Heart right ventricle (tissue), 16 donors: ENCODE measurements at places on chromosomes 13 and 19. TPM values are rescaled to one million over a fixed set of nuclear protein-coding genes. Genes with fewer than 3 reads are reported as not detected.

Gene NBEA
- 24.2 TPM for total RNA-seq

Gene SIRT6
- 12.1 TPM for total RNA-seq

- H3K27ac ChIP-seq = peak overlapping the region; percentile 86
- H3K27me3 ChIP-seq = peaks cover 35% of the 10 kb centered on the region
- DNase-seq = peak; percentile 48
- peaks cover 39% of the 10 kb centered on the region for H3K4me1 ChIP-seq
Measured at GRCh38 chr13:20126541-20127261, 34.2 kb downstream of the GJA3 start.

DNA sequence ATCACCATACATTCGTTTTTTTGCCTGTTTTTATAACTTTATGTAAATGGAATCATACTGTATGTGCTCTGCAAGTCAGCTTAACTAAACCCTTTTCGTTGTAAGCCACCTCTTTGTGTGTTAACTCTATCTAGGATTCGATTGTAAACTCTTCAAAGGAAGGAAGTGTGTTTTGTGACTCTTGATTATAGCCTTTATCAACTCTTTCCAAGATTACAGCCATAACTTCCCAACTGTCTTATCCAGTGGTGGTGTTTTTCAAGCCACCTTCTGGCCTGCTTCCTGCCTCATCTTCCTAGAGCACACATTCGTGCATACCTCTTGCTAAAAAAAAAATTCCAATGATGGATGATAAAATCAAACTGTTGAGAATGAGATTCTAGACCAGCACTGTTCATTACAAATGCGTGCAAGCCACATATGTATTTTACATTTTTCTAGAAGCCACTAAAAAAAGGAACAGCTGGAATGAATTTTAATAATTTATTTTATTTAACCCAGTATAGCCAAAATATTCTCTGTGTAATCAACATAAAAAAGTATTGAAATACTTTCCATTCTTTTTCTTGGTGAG is 12.0 kb upstream of the FBXL3 start:
- no peaks in the 10 kb centered on the region for H3K27me3 ChIP-seq
- no peak for DNase-seq
- H3K36me3 ChIP-seq = peaks cover 6% of the 10 kb centered on the region
- H3K27ac ChIP-seq = no peak overlapping the region
- peaks cover 10% of the 10 kb centered on the region for H3K4me1 ChIP-seq
- H3K4me3 ChIP-seq = no peak overlapping the region

- no peaks in the 10 kb centered on the region for H3K36me3 ChIP-seq
- no peak overlapping the region for H3K4me3 ChIP-seq
- H3K27me3 ChIP-seq = no peaks in the 10 kb centered on the region
- H3K27ac ChIP-seq = no peak overlapping the region
Measured at GRCh38 chr13:105395041-105395440, 1140.4 kb downstream of the EFNB2 start.

DNA sequence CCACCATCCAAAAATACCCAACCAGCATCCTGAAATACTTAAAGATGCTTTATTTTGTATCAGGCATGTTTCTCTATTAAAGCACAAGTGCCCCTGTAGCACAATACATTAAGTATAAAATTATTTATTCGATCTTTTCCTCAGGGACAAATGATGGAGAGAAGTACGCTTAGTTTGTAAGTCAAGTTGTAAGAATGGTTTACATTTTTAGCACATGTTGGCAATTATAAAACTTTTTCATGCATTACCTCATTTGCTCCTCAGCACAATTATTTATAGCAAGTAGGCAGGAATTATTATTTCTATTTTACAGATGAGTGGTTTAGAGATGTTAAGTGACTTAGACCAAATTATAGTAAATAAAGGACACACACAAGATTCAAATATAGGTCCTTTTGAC is 232.6 kb upstream of the HTR2A start:
- no peak overlapping the region for H3K27ac ChIP-seq
- H3K36me3 ChIP-seq = no peaks in the 10 kb centered on the region
- DNase-seq = no peak
- H3K4me1 ChIP-seq = no peaks in the 10 kb centered on the region
- H3K4me3 ChIP-seq = no peak overlapping the region
- H3K27me3 ChIP-seq = no peaks in the 10 kb centered on the region
